ENCODE measurements at places on chromosomes 12 and 14.

DNA sequence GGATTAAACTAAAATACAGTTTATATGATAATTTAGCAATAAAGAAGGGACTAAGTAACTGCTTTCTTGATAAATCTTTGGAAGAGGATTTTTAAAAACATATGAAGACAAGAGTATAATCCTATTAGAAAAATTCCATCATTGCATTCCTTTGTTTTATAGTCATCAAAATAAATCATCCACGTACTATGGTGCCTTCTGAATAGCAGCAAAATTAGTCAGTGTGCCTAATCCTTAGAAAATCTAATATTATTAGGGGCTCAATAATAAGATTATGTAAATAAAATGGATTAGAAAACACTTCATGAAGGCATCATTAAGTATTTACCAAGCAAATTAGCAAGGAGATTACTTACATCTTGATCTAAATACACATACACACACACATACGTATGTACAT, 102.1 kb downstream of the KCNH5 start:
- DNase-seq, result peak; percentile 54

DNA sequence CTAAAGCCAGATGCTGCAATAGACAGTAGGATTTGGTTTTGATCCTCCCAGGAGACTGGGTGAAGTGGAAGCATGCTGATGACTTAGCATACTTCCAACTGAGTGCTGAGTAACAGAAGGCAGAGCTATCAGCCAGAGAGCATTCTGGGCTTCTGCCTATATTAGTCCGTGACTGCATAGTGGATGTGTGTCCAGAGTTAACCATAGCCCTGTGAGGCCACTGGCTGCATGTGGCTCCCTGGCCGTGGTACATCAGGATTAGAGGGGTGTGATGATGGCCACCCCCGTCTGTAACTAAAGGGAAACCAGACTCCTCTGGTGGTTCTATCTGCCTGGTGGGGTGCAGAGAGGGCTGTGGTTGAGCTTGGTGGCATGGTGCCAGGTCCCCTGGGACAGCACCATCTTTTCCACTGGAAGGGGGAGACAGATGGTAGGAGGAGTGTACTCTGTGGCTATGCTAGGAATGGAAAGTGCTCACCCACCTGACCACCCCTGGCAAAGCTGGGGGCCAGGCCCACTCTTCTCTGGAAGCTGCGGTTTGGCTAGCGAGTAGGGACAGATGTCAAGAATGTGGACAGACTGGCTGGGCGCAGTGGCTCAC, 27.4 kb downstream of the ABCD4 start:
- peak; percentile 94 for DNase-seq

GRCh38 chr14:44895716-44896115, 66.0 kb downstream of the KLHL28 start:
- peak; percentile 88 for DNase-seq

DNA sequence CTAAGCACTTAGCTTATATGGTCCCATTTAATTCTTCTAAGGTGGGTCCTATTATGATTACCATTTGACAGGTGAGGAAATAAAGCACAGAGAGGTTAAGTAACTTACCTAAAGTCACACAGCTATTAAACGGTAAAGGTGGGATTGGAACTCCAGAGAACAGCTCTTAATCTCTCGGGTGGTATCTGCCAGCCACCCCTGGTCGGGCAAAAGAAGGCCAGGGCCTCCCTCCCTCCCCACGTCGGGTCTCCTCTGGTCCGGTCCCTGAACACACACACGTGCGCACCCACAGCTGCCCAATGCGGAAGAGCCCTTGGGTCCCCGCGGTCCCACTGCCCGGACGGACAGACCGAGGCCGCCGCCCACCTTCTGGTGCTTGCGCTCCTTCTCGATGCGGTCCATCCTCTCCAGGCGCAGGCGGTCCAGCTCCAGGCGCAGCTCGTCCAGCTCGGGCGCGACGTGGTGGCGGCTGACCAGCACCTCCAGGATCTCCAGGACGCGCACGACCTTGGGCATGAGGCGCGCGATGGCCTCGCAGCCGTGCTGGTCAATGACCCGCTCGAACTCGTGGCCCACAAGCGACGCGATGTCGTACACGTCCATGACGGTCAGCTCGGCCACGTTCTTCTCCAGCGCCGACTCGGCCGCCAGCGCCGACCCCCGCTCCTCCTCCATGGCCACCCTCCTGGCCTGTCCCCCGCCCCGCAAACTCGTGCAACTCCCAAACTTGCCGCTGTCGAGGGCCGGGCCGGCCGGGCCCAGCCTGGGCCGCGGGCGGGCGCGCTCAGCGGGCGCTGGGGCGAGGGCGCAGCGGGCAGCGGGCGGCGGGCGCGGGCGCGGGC, 490 bp downstream of the RILPL1 start:
- peak; percentile 16 for DNase-seq

DNA sequence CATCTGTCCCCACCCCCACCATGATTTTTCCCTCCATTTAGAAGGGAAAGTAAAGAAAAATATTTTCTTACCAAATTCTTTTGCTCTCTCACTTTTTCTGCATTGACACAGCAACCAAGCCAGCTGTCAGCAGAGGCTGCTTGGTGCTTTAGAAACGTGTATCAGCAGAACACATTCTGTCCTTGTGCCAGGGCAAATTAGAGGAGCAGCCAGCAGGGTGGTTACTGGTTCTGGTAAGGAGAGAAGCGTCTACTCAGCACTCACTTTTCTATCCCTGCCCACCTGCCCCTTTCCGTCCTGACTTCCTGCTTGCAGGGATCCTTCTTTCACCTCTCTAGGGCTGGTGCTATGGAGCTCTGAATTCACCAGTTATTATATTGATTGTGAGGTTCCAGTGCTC, 327.5 kb upstream of the PDE3A start:
- no peak for DNase-seq

DNA sequence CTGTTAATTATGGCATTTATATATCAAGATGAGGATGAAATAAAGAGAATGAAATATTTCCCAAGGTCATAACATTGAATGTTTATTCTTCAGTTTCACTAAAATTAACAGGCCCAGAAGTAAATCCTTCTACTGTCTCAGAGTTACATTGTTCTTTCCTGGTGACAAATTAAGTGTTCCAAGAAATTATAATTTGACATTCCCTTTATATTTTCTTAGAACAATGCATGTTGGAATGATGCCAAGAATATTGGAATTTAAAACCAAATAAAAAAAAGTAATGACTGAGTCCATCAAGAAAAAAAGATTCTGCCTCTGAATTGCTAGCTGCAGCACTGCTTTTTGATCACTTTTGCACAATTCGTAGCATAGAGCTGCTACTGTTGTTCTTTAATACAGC, 152.1 kb downstream of the METTL25 start:
- DNase-seq, result no peak

- no peak for DNase-seq
Measured at GRCh38 chr12:45987340-45987727, 3.0 kb downstream of the SCAF11 start.

- DNase-seq, result no peak
Measured at GRCh38 chr14:54481695-54482094, 7.1 kb downstream of the GMFB start.

GRCh38 chr12:93256256-93256969, 121.3 kb upstream of the NUDT4 start:
- peak; percentile 35 for DNase-seq

GRCh38 chr12:14138495-14138894, 157.1 kb upstream of the GRIN2B start:
- DNase-seq, result no peak

GRCh38 chr12:1610072-1610643, 15.8 kb upstream of the FBXL14 start:
- no peak for DNase-seq

All from fibroblast of upper back skin (primary cell).